ENCODE measurements at places on chromosomes 12 and 14. TPM values are rescaled to one million over a fixed set of nuclear protein-coding genes. Genes with fewer than 3 reads are reported as not detected.

Gene FAM90A1
- not detected for total RNA-seq

Gene KRT8
- total RNA-seq, result 12.0 TPM

Gene FAR2
- 11.4 TPM for total RNA-seq

Gene ETFBKMT
- 5.9 TPM for total RNA-seq

Gene TGFB3
- 114 TPM for total RNA-seq

Gene TRHDE
- total RNA-seq, result 22.4 TPM

Gene TMEM260
- 22.5 TPM for total RNA-seq

Gene NDRG2
- 301 TPM for total RNA-seq

Gene KLRC2
- 29.0 TPM for total RNA-seq

Gene OVCH1
- total RNA-seq, result 0.66 TPM

Gene RNFT2
- 47.2 TPM for total RNA-seq

Gene GPRC5D
- total RNA-seq, result not detected

GRCh38 chr14:62759796-62760195 lies 285.5 kb downstream of the KCNH5 start:
- DNase-seq, result no peak

GRCh38 chr12:51749206-51749985 lies 99.1 kb downstream of the FIGNL2 start:
- DNase-seq, result no peak

DNA sequence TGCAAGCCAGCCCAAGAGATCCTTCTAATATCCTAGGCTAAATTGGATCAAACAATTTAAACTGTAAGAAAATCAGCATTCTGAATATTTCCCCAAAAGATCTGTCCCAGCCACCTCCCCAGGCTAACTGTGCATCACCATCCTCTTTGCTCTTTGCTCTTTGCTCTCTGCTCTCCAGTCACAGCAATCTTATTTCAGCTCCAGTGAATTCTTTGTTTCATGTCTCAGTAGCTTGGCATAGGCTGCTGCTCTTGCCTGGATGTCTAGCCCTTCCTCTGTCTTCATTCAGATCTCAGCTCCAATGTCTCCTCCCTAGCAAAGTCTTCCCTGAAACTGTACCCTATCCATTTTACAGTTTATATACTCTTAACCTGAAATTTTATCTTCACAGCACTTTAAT lies 399.8 kb upstream of the USP15 start:
- no peak for DNase-seq

- DNase-seq, result no peak
Measured at GRCh38 chr14:35492569-35493014, 41.4 kb upstream of the INSM2 start.

- no peak for DNase-seq
Measured at GRCh38 chr12:63164911-63165310, 13.9 kb upstream of the AVPR1A start.

- no peak for DNase-seq
Measured at GRCh38 chr14:37437490-37437889, 157.6 kb downstream of the FOXA1 start.

DNA sequence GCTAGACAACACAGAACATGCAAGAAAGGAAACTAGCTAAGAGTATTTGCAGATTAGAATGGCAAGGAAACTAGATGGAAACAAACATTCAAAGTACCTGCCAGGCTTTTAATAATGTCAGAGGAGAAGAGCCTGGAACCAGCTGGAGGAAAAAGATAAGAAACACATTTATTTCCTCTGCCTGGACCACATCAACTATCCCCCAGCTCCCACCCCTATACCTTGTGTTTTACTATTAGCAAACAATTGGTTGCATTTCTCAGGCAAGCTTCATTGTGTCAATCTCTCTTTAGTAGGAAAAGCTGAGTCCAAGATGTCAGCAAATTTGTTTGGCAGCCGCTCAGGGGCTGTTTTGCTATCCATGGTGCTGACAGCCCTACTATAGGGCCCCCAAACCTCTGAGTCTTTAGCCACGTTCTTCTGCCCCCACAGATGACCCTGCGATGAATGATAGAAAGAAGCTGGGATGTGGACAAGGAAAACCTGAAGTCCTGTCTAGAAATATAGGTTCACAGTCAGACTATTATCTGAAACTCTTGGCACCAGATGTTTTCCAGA lies 11.6 kb upstream of the SYNDIG1L start:
- DNase-seq, result no peak

DNA sequence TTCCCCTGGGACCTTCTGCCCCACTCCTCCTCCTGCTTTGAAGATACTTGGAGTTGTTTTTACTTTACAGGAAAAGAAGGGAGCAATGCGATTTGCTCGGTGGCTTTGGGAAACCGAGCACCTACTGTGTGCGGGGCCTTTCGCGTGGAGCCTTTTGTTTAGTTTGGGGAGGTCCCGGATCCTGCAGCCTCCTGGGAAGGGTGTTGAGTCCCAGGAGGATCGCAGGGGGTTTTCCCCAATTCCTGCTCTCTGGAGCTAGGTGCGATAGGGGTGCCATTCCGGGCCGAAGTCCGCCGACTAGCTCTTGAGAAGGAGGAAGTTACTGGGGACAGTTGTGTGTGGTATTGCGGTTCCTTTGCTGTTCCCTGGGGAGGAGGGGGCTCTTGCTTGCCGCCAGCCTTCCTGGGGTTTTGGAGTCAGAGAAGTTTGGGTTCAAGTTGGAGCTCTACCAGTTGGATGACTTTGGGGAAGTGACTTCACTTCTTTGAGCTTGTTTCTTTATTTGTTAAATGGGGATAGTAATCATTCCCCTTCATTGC lies 1.1 kb downstream of the BRI3BP start:
- DNase-seq, result no peak

- DNase-seq, result no peak
Measured at GRCh38 chr14:70748422-70748821, 60.9 kb downstream of the MAP3K9 start.

- peak; percentile 97 for DNase-seq
Measured at GRCh38 chr14:58944343-58944967, 244.0 kb upstream of the DAAM1 start.

DNA sequence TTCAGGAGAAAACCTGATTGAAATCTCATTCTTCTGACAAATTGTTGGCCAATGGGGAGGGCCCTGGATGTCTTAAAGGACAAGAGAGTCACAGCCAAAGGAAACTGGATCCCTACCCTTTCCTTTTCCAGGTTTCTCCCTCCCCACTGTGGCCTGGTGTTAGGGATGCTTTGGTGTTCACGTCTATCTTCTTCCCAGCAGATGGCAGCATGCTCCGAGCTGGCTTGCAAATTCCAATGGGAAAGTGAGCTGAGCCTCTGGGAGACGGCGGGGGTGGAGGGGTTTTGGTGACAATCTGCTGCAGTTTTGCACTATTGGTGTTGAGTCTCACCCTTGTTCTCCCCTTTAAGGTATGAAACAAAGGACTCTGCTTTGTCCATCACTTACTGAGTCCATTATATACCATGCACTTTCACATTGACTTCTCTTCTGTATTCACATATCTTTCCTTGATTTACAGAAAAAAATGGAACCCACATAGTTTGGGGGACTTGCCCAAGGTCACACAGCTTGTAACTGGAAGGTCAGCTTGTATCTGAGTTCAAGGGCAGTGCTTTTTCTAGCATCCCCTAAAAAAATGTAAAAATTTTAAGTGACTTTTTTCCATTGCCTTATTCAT lies 39.3 kb downstream of the CCDC177 start:
- DNase-seq, result peak; percentile 60
